ENCODE measurements at places on chromosomes 6 and 20. TPM values are rescaled to one million over a fixed set of nuclear protein-coding genes. Genes with fewer than 3 reads are reported as not detected.

- no peak for DNase-seq
Observed at GRCh38 chr6:111480988-111481822, 1.8 kb downstream of the REV3L start.

The TMEM14A gene
- 20.6 TPM for polyA plus RNA-seq

DNA sequence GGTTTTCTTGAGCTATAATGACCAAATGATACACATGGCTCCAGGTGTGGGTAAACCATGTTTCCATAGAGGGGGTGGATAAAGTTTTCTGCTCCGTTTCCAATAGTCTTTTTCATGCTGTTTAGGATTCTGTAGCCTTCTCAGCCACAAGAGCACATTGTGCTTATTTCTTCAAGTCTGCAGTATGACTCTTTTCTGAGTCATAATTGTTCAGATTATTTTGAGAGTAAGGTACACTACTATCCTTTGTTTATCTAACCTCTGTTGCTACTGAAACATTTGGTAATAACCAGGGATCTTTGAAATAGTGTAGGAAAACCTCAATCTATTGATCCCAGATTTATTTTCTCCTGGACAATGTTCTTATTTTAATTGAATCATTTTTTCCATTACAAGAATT lies 247.9 kb upstream of the BMP2 start:
- no peak for DNase-seq

DNA sequence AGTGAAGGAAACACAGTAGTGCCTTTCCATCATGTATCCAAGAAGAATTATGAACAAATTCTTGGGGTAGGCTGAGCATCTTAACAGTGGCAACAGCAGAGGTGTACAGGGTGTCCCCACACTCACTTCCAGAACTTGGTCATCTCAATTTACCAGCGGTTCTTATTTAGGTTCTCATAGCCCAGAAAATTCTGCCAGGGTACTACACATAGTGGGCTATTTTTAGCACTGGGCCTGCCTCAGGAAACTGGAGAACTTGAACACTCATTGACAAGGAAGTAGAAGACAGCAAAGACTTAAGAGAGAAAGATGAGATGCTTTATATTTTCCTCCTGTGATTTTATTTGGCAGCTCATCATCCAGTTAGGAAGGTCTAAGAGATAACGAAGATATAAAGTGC lies 71.8 kb upstream of the PHIP start:
- no peak for DNase-seq

DNA sequence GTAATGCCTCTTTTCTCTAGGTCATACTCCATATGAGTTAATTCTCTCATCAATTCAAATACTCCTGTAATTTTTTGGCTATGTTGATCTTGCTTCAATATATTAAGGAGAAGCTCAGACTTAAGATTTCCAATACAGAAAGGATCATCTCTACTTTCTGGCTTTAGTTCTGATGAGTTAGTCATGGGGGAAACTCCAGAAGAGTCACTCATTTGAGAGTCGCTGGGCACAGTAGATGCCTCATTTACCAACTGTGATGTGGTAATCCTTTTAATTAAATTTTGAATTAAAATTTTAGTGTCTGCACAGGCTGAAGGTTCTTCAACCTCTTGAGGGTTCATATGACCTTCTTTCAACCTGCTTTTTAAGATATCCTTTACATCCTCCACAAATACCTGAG lies 38.5 kb downstream of the DST start:
- DNase-seq, result no peak

GRCh38 chr6:27532820-27533538 lies 60.1 kb upstream of the ZNF184 start:
- no peak for DNase-seq

The HEY2 gene
- 7.5 TPM for polyA plus RNA-seq

DNA sequence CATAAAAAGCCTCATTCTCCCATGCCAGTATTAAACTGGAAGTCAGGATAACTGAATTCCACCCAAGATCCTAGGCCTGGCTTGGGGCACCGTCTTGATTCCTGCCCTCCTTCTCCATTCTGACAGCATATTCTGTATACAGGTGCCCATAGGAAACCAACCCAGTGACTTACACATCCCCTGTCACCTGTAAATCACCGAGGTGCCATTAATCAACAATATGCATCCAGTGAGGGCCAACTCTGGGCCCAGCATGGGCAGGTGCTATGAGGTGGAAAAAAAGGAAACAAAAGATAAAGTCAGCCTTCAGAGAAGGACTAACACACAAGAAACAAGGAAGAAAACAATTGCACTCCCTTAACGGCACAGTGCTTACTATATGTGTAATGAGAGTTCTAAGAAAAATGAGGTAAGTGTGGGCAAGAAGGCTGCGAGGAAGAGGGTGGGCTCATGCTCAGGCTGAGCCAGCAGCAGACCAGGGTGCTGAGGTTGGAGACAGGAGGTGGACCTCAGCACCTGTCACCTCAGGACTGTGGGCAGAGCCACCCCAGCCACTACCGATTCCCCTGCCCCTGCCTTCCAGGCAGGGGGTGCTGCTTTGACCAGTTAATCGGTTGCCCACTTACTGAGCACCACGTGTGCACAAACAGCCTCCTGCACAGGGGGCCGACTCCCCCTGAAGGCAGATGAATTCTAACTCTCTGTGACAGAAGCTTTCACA lies 105.9 kb downstream of the TRERF1 start:
- DNase-seq, result no peak

DNA sequence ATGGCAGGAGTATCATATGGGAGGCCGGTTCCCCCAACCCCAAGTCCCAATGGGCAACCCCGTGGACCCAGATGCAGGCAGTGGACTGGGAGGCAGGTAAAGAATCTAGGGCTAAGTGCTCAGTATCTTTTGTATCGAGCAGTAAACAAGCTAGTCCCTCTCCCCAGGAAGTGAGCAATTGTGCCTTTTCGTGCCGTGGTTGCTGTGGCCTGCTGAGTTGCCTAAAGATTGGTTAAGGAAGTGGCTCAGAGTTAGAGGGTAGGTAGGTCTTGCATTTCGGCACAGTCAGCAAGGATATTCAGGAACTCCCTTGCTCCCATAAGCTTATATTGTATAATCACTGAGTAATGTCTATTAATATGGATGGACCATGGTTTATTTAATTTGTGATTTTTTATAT lies 1.3 kb upstream of the DNAH8 start:
- no peak for DNase-seq

The HTR1E gene
- not detected for polyA plus RNA-seq

GRCh38 chr20:4866429-4866828 lies 134.9 kb downstream of the SLC23A2 start:
- no peak for DNase-seq

GRCh38 chr6:72974276-72974675 lies 251.0 kb downstream of the KHDC1L start:
- DNase-seq, result no peak

- DNase-seq, result no peak
Observed at GRCh38 chr6:108574457-108575141, 13.9 kb downstream of the FOXO3 start.

DNA sequence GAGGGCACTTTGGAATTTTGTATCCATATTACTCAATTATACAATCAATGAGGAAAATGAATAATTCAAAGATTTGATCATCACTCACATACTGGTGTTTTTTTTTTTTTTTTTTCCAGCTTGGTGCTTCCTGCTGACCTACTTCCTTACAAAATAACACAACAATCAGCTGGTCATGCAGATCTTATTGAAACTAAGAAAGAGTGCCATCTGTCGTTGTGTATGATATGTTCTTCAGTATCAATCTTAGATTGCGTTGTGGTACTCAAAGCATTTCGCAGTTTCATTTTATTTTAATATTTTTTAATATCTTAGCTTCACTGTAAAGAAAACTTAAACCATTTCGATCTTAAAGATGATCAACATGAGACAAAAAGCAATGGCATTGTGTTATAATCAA lies 155.6 kb downstream of the OGFRL1 start:
- no peak for DNase-seq

DNA sequence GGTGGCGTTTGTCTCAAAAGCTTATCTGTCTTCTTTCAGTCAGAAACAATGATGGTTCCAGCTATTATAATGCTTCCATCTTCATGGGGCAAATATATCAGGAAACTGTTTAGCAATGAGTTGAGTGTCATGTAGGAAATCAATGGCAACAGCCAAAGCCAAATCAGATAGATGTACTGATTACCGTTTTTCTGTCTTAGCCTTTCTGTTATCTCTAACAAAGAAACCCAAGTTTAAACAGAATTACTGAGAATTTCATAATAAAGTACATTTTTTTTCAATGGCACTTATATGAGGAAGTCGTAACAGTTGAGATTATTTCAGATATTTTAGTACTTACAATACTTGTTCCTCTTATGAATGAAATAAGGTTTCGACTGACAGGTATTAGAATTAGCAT lies 1.2 kb downstream of the NOX3 start:
- DNase-seq, result no peak

DNA sequence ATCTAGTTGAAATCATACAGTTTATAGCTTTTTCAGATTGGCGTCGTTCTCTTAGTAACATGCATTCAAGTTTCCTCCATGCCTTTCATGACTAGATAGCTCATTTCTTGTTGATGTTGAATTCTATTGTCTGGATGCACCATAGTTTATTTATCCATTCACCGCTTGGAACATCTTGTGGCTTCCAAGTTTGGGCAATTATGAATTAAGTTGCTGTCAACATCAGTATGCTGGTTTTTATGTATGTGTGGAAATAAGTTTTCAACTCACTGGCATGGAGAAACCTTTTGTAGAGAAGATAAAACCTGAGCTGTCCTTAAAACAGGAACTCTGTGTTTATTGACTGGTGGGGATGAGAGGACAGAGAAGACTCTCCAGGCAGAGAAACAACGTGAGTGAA lies 248.0 kb downstream of the CDC5L start:
- no peak for DNase-seq

The GDAP1L1 gene
- not detected for polyA plus RNA-seq

DNA sequence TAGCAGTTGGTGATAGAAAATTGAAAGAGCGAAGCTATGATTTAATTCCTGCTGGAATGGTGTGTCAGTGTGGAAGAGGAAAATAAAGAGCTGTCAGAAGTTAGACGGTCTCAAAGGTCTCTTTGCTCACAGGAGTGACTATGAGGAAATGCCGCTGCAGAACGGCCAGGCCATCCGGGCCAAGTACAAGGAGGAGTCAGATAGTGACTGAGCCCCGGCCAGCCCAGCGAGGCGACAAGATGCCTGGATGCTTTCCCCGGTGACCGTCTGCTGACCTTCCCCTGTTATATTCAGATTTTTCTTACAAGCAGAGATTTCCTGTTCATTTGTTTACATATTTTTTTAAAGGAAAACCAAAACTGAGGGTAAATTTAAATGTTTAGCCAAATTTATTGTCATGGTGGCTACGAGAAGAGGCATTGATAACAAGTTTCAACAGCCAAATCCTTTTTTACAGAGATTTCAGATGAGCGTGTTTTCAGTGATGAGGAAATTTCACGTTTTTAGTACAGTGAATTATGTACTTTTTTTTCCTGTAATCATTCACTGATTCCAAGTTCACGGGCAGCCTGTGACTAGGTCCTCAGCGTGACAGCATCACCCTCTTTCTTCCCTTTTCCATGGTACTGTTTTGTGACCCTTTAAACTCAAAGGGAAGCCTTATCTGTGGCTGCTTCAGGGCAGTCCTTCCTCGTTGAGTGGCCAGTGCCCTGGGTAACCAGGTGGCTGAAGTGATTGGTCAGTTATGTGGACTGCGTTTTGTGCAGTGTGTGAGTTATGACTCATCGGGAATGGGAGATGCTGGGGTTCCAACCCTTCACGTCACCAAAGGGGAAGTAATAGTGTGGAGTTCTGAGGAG lies 12.6 kb downstream of the DYNLT1 start:
- DNase-seq, result peak; percentile 78

Data from muscle of back (tissue), 13 donors.